ENCODE measurements at places on chromosomes 11 and 22.
A peak's percentile ranks its signal among the peaks of the same experiment; 100 is the strongest.

DNA sequence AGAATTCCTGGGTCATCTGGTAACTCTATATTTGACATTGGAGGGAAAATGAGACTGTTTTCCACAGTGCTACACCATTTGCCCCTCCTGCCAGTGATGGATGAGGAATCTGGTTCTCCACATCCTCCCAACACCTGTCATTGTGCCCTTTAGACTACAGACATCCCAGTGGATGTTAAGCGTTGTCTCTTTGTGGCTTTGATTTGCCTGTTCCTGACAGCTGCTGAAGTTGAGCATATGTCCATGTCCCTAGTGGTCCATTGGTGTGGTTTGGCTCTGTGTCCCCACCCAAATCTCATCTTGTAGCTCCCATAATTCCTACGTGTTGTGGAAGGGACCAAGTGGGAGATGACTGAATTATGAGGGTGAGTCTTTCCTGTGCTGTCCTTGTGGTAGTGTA, 88.5 kb downstream of the BRD1 start:
- no peak for DNase-seq

GRCh38 chr11:123509737-123510578, 79.9 kb downstream of the GRAMD1B start:
- DNase-seq: peak; percentile 79

DNA sequence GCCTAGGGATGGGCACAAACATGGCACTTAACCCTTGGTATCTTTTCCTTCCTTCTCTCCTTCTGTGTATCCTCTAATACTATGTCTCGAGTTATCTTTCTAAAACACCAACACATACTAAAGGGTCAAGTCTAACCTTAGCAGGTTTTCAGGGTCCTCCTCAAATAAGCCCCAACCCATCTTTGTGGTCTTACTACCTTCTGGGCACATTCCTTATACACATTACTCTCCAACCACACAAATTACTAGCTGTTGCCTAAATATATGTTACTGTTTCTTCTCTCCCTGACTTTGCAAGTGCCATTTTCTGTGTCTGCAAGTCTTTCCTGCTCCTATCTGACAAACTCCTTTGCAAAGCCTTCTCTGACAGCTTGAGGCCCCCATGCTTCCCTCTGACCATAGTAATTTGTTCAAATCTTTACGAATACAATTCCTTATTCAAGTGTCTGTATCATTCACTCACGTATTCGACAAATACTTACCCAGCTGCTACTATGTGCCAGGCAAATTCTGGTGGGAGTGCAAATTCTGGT, 15.8 kb upstream of the NUP160 start:
- no peak for DNase-seq

DNA sequence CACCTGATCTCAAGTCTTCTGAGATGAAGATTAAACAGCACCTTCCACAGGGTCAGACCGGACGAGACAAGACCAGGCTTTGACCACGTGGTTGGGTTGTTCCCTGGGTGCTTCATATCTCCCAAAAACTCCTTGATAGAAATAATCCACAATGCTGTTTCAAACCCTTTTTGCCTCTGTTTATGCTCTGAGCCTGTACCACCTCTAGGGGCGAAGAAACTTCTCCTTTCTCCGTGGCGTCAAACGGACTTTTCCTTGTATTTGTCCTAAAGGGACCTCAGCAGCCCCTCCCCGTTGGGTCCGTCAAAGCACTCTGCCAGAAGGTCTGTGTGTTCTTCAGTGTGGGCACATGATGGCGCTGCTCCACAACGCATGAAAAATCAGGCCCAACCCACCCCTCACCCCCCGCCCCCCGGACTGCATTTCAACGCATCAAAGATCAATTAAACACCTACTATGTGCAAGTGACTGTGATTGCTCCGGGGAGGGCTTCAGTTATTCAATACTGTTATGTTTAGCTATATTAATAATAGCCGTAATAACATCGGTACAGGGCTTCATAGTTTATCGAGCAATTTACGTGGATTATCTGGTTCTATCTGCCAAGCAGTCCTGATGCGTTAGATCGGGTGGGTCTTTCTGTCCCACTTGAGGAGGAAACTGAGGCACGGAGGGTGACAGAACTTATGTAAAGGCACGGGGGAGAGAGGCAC, 17.3 kb upstream of the EIF3D start:
- peak; percentile 61 for DNase-seq

GRCh38 chr11:105858841-105859240, 163.2 kb downstream of the MSANTD4 start:
- DNase-seq: no peak

- DNase-seq: peak; percentile 48
Observed at GRCh38 chr11:83257761-83258168, 28.4 kb downstream of the CCDC90B start.
